ENCODE measurements at places on chromosomes 1 and 21.

GRCh38 chr1:217332431-217333065 is 298.3 kb downstream of the GPATCH2 start:
- no peak for DNase-seq

DNA sequence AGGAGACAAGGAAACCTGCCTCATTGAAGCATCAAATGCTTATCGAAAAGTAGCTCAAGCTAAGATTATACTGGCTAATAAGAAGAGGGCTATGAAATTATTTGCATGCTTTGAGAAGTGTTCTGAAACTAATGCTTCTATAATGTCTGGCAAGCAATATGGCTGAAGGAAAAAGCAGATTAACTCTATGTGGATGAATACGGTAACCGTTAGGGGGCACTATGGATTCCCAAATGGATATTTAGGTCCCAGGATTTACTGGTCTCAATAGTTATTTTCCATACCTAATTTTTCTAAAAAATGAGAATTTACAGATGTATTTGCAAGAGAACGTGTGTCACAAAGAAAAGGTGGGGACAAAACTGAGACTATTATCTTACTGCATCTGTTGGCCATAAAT is 34.6 kb upstream of the RRP15 start:
- DNase-seq, result no peak

GRCh38 chr1:39301606-39302005 is 97.1 kb downstream of the MACF1 start:
- DNase-seq, result no peak

GRCh38 chr1:215842905-215843304 is 275.8 kb downstream of the KCTD3 start:
- no peak for DNase-seq
